ENCODE measurements at places on chromosomes 1 and 21. TPM values are rescaled to one million over a fixed set of nuclear protein-coding genes. Genes with fewer than 3 reads are reported as not detected.

GRCh38 chr1:150626150-150626549 is 3.3 kb downstream of the ENSA start:
- no peak for DNase-seq

DNA sequence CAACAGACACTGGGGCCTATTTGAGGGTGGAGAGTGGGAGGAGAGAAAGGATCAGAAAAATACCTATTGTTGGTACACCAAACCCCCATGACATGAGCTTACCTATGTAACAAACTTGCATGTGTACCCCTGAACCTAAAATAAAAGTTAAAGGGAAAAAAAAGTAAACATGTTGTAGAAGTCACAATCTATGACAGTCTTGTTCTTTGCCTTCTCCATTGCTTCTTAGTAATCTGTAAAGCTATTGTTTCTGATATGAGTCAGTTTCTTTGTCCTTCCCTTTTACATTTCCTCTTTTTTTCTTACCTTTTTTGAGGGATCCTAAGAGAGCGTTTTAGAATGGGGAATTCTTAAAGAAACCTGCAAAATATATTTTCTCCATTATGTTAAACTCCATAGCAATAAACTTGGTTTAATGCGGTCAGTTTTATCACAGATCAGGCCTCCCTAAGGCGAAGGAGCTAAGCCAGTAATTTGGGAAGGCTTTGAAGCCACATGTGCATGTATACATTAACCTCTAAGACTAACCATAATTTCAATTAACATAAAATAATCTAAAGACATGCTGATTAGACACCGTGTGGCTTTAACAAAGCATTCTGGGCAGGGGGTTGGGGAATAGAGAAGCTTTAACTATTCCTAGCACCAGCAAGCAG is 77.8 kb upstream of the C1orf105 start:
- no peak for DNase-seq

DNA sequence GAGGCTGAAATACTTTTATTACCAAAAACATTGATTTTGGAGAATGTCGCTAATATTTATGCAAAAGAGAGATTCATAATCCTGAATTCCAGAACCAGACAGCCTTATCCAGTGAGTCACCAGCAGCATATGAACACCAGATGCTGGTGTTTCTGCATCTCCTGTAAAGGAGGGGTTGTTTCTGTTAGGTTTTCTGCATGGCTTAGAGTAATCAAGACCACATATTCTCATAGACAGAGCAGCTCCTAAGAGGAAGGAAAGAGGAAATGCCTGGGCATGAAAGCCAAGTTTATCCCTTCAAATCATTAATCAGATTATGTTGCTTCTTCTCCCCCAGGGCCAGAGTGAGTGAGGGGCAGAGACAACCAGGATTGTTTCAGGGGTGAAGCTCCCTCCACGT is 86.2 kb downstream of the NGF start:
- no peak for DNase-seq

- no peak for DNase-seq
Measured at GRCh38 chr21:41169701-41170100, 1.7 kb downstream of the BACE2 start.

DNA sequence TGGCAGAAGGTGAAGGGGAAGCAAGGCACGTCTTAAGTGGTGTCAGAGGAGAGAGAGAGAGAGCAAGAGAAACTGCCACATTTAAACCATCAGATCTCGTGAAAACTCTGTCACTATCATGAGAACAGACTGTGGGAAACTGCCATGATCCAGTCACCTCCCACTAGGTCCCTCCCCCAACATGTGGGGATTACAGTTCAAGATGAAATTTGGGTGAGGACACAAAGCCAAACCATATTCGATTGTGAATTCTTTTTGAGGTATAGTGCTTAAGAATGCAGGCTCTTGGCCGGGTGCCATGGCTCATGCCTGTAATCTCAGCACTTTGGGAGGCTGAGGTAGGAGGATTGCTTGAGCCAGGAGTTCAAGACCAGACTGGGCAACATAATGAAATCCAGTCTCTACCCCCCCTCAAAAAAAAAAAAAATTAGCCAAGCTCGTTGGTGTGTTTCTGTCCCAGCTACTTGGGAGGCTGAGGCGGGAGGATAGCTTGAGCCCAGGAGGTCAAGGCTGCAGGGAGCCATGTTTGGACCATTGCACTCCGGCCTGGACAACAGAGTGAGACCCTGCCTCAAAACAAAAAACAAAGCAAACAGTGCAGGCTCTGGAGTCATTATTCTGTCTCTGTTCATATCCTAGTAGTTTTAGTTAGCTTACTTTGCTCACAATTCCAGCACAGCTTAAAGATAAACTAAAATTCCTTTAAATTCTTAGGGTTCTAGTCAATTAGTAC is 6.0 kb downstream of the ZCCHC17 start:
- DNase-seq, result no peak

DNA sequence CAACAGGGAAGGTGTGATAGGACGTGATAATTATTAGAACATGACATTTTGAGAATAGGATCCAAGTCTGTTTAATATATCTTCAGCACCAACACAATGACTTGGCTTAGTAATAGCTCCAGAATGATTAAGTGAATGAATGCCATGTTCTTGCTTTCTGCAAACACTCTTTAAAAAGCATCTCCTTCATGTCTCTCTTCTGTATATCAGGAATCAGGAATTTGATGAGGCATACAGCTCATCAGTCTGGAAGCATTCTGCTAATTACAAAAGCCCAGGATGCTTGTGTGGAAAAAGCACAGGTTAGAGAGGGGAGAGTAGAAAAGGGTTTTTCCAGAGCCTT is 113.0 kb upstream of the ZNF648 start:
- no peak for DNase-seq

DNA sequence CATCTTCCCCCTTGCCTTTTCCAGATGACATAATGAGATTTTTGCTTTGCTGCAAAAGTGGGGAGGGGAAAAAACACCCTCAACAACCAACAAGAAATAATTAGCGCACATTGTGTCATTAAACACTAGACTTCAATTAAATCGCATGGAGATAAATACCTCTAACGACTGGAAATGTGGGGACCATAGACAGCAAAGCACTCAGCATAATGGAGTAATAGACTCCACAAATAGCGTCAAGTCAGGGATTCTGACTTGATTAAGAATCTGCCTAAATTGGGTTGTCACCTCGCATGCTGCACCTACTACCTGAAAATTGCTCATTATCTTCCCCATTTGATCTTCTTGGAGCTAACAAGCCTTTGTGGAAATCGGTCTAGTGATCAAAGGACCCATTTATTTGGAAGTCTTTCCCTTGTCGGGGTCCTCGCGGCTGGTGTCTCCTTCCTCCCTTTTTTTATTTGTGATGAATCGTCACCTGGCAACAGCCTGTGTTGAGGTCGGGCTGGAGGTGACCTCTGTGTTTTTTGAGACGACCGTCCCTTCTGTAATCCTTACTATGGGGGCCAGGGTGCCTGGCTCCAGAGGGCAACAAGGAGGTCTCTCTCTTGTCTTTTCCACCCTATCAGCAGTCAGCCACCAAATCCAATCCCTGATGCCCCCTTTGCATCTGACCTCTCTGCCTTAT is 75.3 kb upstream of the IGSF21 start:
- no peak for DNase-seq

Gene ELAPOR1
- polyA plus RNA-seq, result 66.0 TPM

Gene S100A2
- polyA plus RNA-seq, result 0.67 TPM

Gene LRRC53
- polyA plus RNA-seq, result 0.25 TPM

Gene TRIM45
- 9.0 TPM for polyA plus RNA-seq

Gene C4BPA
- polyA plus RNA-seq, result 0.04 TPM

Data from large intestine (tissue), 12 donors.